ENCODE measurements at places on chromosomes 13 and 19. TPM values are rescaled to one million over a fixed set of nuclear protein-coding genes. Genes with fewer than 3 reads are reported as not detected.
A peak's percentile ranks its signal among the peaks of the same experiment; 100 is the strongest.

The AP3D1 gene
- total RNA-seq, result 32.5 TPM

The KLF1 gene
- total RNA-seq, result 2.5 TPM

The PET100 gene
- total RNA-seq, result 143 TPM

The LGI4 gene
- 0.52 TPM for total RNA-seq

The FAM124A gene
- 3.0 TPM for total RNA-seq

The AP1M2 gene
- total RNA-seq, result 4.8 TPM

The ZNF146 gene
- 74.7 TPM for total RNA-seq

The KLK15 gene
- not detected for total RNA-seq

The ZNF100 gene
- 14.7 TPM for total RNA-seq

The PLVAP gene
- 11.7 TPM for total RNA-seq

DNA sequence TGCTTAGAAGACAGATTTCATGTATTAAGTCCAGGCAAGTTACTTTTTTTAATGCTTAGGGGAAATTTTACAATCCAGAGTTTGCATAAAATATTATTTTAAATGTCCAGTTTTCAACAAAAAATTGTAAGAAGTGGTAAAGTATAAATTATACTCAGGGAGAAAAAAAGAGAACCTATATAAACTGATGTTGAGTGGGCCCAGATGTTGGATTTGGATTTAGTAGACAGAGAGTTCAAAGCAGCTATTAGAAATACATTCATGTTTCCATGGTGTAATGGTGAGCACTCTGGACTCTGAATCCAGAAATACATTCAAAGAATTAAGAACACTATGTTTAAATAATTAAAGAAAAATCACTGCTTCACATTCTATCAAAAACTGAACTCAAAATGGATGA is 349.9 kb upstream of the ZNF507 start:
- no peak overlapping the region for H3K4me3 ChIP-seq
- H3K36me3 ChIP-seq, result no peaks in the 10 kb centered on the region

DNA sequence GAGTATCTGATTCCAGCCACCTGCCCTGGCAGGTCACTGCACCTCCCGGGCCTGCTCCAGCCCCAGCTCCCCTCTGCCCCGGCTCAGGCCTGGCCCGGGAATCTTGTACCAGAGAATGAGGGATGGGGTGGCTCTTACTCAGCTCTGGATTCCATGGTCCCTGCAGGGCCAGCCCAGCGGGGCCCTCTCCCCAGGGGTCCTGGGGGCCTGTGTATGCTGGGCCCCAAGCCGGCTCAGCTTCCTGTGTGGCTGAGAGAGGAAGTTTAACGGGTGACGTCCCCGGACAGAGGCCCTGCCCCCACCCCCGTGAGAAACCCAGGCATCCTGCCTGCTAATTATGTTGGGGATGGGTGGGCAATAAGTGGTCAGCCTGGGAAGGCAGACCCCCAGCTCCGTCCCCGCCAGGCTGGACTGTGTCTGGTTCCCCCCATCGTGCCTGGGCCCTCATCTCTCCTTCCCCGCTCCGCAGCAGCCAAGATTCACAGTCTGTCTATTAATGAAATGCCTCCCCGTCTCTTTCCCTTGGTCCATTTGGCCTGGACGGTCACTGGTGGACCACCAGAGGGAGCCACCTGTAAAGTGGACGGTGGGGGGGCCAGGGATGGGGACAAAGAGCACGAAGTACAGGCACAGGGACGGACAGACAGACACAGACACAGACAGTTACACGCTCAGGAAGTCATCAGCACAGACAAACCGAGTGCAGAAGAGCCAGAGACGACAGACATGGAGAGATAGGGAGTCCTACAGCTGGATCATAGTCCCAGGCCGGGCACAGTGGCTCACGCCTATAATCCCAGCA is at the start of gene DENND1C:
Gene DENND1C (minus strand): TSS at position 247 of the 802 bp plus-strand sequence. CDS start 92 bp downstream, at position 155.
- H3K4me1 ChIP-seq, result peaks cover 3% of the 10 kb centered on the region
- no peaks in the 10 kb centered on the region for H3K27me3 ChIP-seq
- H3K27ac ChIP-seq, result peak within 1 kb of the TSS; percentile 69
- peak; percentile 61 for DNase-seq

DNA sequence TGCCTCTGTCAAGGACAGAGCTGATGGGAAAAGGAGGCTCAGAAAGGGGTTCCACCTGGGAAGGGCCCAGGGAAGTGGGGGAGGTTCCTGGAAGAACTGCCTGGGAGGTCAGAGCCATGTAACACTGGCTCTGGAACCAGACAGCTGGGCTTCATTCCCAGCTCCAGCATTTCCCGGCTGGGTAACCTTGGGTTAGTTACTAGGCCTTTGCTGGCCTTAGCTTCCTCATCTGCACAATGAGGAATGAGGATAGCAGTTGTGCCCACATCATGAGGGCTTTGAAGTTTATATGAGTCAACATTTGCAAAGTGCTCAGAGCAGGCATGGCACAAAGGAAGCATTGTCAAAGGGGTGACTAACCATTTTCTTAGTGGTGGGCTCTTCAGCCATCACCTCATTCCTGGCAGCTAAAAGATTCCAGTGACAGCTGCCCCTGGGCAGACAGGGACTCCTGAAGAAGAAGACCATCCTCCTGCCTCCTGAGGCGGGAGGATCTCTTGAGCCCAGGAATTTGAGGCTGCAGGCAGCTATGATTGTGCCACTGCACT is 1.7 kb upstream of the DNAJB1 start:
- H3K4me1 ChIP-seq, result peaks cover 18% of the 10 kb centered on the region
- H3K4me3 ChIP-seq, result no peak overlapping the region
- H3K27me3 ChIP-seq, result no peaks in the 10 kb centered on the region
- no peak for DNase-seq
- H3K27ac ChIP-seq, result peak overlapping the region; percentile 68
- peaks cover 16% of the 10 kb centered on the region for H3K36me3 ChIP-seq

- no peaks in the 10 kb centered on the region for H3K27me3 ChIP-seq
- no peak for DNase-seq
- H3K36me3 ChIP-seq, result peaks cover 5% of the 10 kb centered on the region
- H3K27ac ChIP-seq, result no peak overlapping the region
Measured at GRCh38 chr13:27097691-27098090, 73.9 kb downstream of the USP12 start.

GRCh38 chr13:36915106-36915505 is 4.9 kb downstream of the SMAD9 start:
- H3K36me3 ChIP-seq, result no peaks in the 10 kb centered on the region
- H3K27ac ChIP-seq, result no peak overlapping the region
- peaks cover 22% of the 10 kb centered on the region for H3K27me3 ChIP-seq
- no peak overlapping the region for H3K4me3 ChIP-seq
- no peak for DNase-seq
- H3K4me1 ChIP-seq, result no peaks in the 10 kb centered on the region

DNA sequence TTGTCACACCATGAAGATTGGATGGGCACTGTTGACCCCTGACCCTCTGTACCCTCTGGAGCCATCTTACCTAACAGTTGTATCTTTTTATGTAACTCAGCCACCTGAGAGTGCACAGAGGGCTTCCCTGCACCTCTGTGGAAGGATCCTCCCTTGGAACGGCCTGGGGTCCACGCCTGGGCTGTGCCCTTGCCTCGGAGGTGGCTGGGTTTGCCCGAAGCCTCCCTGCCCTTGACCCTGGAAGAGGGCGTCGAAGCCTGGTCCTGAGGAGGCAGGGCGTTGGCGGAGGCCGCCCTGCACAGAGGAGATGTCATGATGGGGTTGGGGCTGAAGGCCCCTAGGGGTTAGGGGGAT is 241 bp downstream of the ODAD3 start:
- no peak for DNase-seq
- H3K27me3 ChIP-seq, result no peaks in the 10 kb centered on the region
- H3K27ac ChIP-seq, result peak overlapping the region; percentile 76
- H3K4me3 ChIP-seq, result peak overlapping the region; percentile 68
- peaks cover 16% of the 10 kb centered on the region for H3K4me1 ChIP-seq

GRCh38 chr13:28313579-28313978 is 175.2 kb downstream of the PAN3 start:
- H3K4me1 ChIP-seq, result no peaks in the 10 kb centered on the region
- no peak overlapping the region for H3K27ac ChIP-seq
- peak; percentile 22 for DNase-seq
- H3K4me3 ChIP-seq, result no peak overlapping the region

GRCh38 chr19:54612428-54612827 is 17.9 kb upstream of the LILRB1 start:
- H3K27ac ChIP-seq, result no peak overlapping the region
- H3K27me3 ChIP-seq, result no peaks in the 10 kb centered on the region
- H3K36me3 ChIP-seq, result no peaks in the 10 kb centered on the region

DNA sequence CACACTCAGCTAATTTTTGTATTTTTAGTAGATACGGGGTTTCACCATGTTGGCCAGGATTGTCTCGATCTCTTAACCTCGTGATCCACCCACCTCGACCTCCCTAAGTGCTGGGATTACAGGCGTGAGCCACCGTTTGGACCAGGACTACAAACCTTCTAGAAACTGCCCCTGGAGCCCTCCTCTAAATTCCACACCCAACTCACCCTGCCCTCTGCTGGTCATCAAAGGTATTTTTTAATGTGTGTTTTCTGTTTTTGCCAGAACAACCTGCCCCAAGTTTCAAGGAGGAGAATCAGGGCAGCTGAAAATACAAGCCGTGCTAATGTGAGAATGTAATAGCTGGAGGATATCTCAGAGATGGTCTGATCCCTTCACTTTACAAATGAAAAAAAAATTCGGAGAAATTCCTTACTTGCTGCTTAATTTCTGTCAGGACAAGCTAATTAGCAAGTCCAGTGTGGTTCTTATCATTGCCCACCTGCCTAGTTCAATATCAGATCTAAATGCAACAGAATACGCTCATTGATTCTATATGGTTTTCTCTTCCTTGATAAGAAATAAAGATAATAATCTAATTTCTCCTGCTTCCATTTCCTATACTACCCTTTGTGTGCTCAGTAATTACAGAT is 4.1 kb downstream of the ATP8A2 start:
- no peaks in the 10 kb centered on the region for H3K36me3 ChIP-seq
- H3K4me3 ChIP-seq, result no peak overlapping the region
- DNase-seq, result peak; percentile 27
- peaks cover 46% of the 10 kb centered on the region for H3K27me3 ChIP-seq
- no peak overlapping the region for H3K27ac ChIP-seq
- no peaks in the 10 kb centered on the region for H3K4me1 ChIP-seq

DNA sequence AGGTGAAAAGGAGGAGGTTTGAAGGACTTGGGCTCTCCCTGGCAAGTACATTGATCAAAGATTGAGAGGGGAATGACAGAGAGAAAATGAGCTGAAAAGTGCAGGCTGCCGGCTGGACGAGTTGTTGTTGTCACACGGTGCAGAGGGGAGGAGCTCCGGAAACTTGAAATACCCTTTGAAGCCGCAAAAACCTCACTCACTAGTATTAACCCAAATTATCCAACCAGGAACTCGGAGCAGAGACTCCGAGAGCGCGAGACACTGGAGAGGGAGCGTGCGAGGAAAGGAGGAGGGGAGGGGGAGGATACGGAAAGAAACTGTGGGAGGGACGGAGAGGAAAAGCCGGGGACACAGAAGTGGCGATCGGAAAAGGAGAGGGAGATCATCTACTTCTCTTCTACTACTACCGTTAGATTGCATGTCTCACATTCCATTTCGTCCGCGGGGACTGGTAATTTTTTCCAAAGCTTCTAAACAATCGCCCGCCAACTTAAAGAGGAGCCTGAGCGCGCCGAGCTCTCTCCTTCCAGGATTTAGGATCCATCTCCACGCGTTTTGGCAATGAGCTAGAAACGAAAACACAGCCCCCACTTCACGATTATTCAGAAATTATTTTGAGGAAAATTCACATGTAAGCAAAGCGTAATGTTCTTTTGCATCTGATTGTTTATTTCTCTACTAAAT is at the start of gene DACH1:
Gene DACH1 (minus strand): TSS at position 74 of the 684 bp plus-strand sequence.
- peak; percentile 66 for DNase-seq
- peak within 1 kb of the TSS; percentile 74 for H3K27ac ChIP-seq
- no peaks in the 10 kb centered on the region for H3K36me3 ChIP-seq
- peaks cover 41% of the 10 kb centered on the region for H3K27me3 ChIP-seq

DNA sequence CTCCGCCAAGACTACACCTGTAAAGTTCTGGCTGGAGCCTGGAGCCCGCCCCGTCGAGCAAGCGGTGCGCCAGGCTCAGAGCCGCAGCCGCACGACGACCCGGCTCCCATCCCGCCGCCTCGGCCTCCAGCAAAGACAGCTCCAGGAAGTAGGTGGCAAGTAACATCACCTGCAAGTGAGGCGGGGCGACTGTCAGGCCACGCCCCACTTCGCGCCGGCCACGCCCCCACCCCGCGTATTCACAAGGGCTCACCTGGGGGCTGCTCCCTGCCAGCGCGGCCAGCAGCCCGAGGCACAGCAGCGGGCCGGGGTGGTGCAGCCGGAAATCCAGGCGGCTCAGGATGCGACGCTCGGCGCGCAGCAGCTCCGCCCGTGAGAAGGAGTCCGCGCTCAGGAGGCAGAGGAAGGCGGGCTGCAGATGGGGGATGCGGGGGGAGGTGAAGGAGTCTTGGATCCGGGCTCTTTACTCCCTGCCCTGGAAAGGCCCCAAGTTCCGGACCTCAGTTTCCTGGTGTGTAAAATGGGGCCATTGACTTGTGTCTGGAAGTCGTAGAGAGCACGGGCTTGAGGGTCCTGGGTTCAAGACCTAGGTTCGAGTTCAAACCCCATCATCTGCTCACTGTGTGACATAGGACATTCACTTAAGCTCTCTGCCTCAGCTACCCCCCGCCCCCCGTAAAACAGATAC is 3.2 kb downstream of the CCNP start:
- H3K27me3 ChIP-seq, result peaks cover 95% of the 10 kb centered on the region
- H3K36me3 ChIP-seq, result no peaks in the 10 kb centered on the region
- no peaks in the 10 kb centered on the region for H3K4me1 ChIP-seq
- H3K4me3 ChIP-seq, result no peak overlapping the region
- no peak overlapping the region for H3K27ac ChIP-seq

DNA sequence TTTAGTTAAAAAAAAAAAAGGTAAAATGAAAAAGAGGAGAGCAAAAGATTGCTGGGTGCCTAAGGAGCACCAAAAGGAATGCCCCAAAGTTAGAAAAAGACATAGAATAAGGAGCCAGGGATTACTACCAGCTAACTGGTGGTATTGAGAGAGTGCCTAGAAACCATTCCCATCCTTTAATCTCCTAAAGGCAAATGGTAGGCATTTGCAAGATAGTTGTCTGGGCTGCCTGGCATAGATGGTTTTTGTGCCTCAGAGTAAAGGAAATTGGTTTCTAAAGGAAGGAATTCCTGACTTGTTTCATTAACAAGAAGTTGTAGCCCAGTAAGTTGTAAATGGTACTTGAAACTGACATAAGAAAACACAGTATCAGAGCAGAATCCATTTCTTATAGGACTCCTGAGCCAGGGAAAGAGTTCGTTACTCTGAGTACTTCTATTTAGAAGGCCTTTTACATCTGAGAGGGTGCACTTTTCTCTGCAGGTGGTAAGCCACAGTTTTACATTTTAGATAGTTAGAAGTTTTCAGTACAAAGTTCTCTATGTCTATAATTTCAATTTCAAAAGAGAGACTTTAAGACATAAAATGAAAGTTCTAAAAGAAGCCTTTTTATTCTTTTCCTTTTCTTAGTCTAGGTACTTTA is 92.6 kb downstream of the OLFM4 start:
- no peaks in the 10 kb centered on the region for H3K4me1 ChIP-seq
- no peaks in the 10 kb centered on the region for H3K36me3 ChIP-seq
- no peak overlapping the region for H3K27ac ChIP-seq
- no peak for DNase-seq

- H3K27ac ChIP-seq, result no peak overlapping the region
- no peaks in the 10 kb centered on the region for H3K27me3 ChIP-seq
- H3K36me3 ChIP-seq, result no peaks in the 10 kb centered on the region
- peak; percentile 84 for DNase-seq
Measured at GRCh38 chr13:42110410-42111155, 62.1 kb downstream of the DGKH start.

All from thymus (tissue), 14 donors.